ENCODE measurements at places on chromosomes 16 and 17.

DNA sequence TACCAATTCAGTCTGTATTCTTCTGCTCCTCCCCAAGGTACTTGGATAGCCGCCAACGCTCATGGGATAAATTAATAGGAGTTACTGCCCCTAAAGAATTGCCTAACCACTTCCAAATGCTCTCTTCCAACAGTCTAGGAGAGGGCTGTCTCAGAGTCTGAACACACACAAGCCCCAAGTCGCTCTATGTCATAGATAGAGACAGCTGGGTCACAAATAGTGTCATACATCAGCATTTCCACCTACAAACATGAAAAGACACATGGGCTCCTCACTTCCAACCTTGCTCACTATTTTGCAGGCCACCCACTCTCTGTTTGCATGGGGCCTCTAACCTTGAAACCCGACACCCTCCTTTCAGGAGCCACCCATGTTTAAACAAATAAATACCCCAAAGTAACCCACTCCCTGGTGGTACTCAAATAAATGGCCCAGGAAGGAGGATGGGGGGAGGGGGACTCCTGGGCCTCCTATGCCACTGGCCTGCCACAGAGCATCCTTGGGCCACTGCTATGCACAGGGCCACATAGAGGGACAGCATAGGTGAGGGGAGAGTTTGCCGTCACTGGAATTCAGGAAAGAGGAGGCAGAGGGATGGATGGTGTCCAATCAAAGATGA, 265.9 kb downstream of the SOX9 start:
- no peak for DNase-seq

DNA sequence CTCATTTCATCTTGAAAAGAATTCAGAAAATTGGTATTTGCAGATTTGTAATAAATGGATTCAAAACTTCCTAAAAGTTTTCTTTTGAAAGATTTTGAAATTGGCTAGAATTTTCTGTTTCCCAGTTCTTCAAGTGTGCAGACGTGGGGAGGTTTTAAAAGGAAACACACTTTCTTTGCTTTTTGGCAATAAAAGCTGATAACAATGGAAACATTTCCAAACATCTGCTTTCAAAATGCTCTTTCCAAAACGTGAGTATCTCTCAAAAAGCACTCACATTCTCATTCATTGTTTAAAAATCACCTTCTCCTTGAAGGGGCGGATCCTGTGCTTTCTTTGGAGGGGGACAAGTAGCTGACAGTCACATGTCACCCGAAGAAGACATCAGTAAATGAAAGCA, 8.6 kb upstream of the GSG1L start:
- DNase-seq = no peak

DNA sequence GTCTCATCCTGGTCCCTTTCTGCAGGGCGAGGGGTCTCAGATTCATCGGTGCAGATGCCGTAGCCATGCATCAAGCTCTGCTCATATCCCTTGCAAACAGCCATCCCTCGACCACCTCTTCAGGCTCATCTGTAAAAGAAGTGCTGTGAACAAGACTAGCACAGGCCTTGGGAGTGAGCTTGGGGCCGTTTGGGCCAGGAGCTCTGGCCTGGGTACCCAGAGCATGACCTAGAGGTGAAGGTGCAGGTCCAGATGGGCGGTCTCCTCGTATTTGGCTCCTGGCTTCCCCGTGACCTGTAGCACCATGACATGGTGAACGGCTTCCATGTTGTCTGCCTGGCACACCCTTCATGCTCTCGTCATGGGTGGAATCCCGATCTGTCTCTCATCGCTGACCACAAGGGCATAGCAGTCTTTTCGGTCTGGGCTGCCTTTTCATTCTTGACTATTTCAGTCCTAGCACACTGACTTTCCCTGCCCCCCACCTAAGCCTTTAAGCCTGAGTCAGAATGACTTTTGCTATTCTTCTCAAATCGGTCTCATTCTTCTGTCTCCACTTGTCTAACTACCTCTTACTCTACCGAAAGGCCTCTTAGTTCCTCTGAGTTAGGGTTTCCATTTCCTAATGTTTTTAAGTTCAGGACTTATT, 216.0 kb downstream of the FOXL1 start:
- DNase-seq = no peak

GRCh38 chr17:73686126-73686525, 41.9 kb upstream of the SDK2 start:
- no peak for DNase-seq

GRCh38 chr17:17141860-17142552, 64.1 kb downstream of the PLD6 start:
- DNase-seq = peak; percentile 51

DNA sequence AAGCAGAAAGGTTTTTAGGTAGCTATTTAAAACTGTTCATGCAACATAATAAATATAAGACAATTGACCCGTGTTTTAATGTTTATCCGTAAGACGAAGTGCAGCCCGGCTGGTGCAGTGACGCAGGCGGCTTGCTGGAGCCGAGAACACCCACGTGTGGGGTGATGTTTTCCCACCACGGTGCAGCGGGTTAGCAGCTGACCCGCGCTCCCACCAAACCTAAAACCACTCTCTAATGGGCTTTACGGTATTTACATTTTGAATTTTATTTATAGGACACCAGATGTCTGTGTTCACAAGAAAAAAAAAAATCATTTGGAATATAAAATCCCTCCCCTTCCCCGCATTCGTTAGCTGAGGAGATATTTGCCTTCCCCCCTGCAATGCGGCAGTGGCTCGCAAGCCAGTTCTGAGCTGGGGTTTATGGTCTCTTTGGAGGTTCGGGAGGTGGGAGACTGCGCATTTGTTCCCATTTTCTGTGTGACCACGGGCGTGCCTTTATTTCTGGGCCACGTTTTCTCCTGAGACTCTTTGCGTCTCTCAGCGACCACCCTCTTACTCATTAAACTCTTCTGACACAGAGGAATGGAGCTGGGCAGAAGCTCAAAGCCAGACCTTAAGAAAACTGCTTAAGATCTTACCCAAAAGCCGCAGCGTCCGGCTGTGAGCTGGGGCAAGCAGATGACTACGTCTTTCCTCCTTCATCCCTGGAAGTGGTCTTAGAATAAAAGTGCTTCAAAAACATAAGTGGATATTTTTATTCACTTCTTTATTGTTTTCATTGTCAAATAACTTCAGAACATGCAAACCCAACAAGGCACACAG, 301.1 kb downstream of the IRF8 start:
- DNase-seq = no peak

DNA sequence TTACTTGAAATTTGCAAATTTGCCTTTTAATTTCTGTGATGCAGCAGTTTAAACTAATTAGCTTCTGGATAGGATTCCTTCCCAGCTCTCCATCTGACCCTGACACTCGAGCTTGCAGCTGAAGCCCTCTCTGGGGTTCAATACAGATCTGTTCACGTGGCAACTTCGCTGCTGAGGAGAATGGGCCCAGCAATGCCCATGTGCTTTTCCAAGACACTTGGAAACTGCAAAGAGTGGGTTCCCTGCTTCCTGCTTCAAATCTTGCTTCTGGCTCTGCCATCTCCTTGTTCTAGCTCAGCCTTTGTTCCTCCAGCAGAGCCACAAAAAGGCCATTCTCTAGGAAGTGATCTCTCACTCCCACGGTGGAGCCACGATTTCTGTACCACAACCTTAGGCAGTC, 50.0 kb upstream of the IRX6 start:
- DNase-seq = no peak

GRCh38 chr17:30858556-30859250, 26.9 kb downstream of the ATAD5 start:
- no peak for DNase-seq

GRCh38 chr17:60173304-60173819, 23.6 kb downstream of the CA4 start:
- DNase-seq = no peak

GRCh38 chr16:49012961-49013726, 268.5 kb downstream of the CBLN1 start:
- DNase-seq = no peak

DNA sequence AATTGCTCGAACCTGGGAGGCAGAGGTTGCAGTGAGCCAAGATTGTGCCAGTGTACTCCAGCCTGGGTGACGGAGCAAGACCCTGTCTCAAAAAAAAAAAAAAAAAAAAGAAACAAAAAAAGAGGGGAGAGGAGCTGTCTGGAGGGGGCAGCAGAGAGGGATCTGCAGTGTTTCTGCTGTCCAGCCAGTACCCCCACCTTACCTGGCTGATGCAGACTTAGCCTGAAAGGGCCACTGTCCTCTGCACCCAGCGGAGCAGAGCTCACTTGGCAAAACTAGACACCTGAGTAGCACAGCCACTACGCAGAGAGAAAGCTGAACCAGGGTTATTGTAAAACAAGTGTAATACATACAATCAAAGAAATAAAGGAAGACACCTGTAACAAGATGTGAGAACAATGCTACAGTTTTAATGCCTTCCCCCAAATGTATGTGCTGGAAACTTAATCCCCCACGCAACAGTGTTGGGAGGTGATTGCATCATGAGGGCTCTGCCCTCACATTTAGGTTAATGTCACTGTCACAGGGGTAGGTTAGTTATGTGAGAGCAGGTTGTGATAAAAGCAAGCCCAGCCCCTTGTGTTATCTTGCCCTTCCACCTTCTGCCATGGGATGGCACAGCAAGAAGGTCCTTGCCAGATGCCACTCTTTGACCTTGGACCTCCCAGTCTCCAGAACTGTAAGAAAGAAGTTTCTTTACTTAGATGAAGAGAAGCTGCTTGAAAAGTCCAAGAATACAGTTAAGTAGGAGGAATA, 211.2 kb downstream of the RPTOR start:
- DNase-seq = no peak

GRCh38 chr17:44864831-44865230, 17.1 kb downstream of the HIGD1B start:
- no peak for DNase-seq

- no peak for DNase-seq
Measured at GRCh38 chr17:45201457-45201856, 20.2 kb upstream of the FMNL1 start.
